Ammon's horn (tissue), 1 donor: ENCODE measurements at places on chromosomes 12 and 14.

DNA sequence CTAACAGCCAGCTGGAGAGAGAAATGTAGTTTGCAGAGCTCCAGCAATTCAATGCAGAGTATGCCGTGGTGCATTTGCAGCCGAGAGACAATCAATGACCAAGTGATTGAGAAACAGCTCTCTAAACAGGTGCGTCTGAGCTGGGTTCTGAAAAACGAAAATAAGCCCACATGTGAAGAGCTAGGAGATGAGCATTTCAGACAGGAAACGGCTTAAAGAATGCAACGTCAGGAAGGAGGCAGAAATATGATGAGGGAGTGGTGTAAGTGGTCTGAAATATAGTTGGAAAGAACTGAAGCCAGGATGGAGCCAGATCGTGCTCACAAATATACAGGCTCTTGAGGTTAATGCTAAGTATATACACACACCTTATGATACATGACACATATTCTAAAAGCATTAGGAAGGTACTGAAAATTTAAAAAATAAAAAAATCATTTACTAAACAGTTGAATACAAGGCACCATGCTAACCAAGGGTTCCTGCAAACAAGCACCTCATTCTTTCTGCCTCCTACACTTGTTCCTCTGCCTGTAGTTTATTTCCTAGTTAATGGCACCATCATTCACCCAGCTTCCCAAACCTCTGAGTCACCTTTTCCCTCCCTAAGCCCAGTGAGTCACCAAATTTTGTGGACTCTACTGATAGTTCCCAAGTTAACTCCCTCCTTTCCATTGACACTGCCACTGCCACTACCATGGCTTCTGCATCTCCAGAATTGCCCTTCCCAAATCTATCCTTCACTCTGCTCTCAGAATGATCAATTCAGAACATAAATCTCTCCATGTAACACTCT lies 2.3 kb upstream of the GARIN2 start:
- no peak for DNase-seq

DNA sequence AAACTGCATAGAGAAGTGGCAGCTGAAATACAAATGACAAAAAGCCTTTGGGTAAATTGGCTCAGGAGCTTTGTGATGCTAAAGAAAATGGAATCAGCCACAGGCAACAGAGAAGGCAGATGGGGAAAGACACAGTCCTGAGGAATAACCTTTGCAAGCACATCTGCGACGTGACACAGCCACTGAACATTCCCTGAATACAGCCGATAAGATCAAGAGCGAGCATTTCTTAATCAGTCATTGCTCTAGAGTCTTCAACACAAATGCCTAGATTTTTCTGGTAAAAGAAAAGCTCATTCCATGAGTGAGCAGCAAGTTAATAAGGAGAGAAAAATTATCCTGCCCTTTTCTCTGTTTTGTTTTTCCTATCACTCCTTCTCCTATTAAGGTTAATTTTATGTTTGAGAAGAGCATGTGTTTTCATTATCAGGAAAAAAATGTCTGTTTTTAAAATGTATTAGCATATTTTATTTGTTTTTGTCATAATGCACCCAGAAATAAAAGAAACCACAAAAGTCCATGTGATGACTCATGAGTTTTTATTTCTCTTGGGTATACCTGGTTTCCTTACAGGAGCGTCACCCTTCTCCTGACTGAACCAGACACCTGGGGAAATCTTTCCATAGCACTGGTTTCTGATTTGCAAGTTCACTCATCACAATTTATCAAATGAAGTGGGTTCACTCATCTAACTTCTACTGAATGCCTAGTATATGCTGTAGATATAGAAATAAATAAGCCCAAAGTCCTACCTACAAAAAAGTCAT lies 45.4 kb upstream of the PCED1B start:
- no peak for DNase-seq

DNA sequence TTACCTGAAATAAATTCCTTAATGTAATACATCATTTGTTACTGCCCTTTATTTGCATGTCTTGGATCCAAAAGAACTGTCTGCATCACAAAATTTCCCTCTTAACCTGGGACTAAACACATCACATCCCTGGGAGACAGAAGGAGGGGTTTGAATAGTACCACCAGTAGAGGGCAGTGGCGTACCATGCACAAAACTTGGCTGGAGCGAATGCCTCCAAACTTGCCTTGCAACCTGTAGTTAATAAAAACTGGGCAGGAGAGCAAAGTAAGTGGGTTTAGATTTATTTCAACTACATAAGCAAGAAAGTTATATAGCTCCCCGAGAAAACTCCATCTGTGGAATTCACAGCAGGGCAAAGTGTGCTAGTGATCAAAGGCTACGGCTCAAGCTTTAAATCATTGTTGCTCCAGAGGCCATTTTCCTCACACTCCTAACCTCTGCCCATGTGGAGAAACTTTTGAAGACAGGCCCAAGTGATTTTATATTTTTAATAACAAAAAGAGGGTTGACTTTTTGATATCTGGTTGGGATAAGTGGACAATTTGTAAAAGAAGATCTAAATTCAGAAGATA lies 1176.7 kb upstream of the SEL1L start:
- DNase-seq, result peak; percentile 53

- no peak for DNase-seq
Observed at GRCh38 chr12:113467502-113468364, 3.9 kb downstream of the LHX5 start.

- peak; percentile 95 for DNase-seq
Observed at GRCh38 chr12:62259993-62260732, at the start of gene USP15. USP15 (plus strand) TSS chr12:62260404; CDS start chr12:62260415, 11 bp downstream.

GRCh38 chr12:58140395-58140794 lies 199.0 kb downstream of the ATP23 start:
- no peak for DNase-seq

DNA sequence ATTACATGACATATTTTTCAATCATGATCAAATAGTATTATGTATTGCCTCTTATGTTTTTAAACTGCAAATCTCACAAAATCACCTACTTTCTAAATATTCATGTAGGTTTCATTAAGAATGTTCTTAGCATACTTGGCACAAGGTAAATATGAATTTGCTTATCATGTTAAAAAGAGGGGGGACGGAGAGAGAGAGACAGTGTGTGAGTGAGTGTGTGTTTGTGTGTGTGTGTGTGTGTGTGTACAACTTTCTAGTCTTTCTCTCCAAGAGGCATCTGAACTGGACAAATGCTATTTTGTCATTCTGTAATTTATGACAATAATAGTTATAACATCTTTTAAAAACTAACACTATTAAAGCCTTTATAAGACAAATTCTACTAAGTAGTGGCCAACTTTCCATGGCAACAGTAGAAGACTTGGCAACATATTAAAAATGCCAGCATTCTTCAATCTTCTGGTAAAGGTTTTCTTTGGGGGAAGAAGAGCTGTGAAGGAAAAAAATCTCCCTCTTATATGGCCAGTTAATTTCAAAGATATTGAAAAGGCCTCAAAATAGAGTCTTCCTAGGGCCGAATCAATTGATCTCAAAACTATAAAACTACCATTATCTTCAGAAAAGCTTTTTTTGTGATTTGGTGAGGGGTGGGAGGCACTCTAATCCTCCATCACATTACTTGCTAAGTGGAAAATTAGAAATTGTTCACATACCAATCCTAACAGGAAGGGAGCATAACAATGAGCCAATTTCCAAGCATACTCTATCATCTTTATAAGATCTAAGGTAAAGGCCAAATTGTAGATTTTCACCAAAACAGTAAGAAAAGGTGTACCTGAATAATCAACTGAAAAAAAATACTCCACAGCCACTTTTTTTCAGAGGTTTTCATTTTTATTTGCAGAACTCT lies 28.2 kb downstream of the CDK17 start:
- DNase-seq, result no peak

GRCh38 chr14:37862263-37862662 lies 266.8 kb downstream of the TTC6 start:
- no peak for DNase-seq

GRCh38 chr12:58671196-58671595 lies 249.1 kb downstream of the LRIG3 start:
- no peak for DNase-seq

GRCh38 chr12:120658286-120659150 lies 18.1 kb downstream of the CABP1 start:
- DNase-seq, result no peak

- no peak for DNase-seq
Observed at GRCh38 chr12:103808239-103808880, 32.7 kb downstream of the NT5DC3 start.

- peak; percentile 22 for DNase-seq
Observed at GRCh38 chr12:132131952-132132351, 12.2 kb downstream of the DDX51 start.

DNA sequence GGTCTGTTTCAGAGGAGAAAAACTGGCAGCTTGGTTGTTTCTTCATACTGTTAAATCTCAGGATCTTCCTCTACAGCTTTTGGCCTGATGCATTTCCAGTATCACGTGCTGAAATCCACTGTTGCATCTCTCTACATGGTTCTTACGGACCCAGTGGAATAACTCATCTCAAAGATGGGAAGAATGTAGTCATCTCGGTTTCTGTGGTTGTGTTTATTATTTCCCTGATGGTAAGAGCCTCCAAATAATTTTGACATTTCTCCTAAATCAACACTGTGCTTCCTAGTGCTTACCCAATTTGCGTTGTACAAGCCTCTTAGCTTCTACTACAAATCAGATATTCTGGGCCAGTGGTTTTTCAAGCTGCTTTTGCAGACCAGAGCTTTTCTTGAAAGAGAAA lies 812.8 kb downstream of the C12orf50 start:
- DNase-seq, result no peak

DNA sequence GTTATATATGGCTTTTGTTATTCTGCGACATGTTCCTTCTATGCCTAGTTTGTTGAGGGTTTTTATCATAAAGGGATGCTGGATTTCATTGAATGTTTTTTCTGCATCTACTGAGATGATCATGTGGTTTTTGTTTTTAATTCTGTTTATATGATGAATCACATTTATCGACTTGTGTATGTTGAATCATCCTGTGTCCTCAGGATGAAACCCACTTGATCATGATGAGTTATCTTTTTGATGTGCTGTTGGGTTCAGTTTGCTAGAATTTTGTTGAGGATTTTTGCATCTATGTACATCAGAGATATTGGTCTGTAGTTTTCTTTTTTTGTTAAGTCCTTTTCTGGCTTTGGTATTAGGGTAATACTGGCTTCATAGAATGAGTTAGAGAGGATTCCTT lies 291.2 kb downstream of the AKAP6 start:
- DNase-seq, result no peak

- DNase-seq, result no peak
Observed at GRCh38 chr12:107320033-107320928, 226.9 kb upstream of the CRY1 start.

DNA sequence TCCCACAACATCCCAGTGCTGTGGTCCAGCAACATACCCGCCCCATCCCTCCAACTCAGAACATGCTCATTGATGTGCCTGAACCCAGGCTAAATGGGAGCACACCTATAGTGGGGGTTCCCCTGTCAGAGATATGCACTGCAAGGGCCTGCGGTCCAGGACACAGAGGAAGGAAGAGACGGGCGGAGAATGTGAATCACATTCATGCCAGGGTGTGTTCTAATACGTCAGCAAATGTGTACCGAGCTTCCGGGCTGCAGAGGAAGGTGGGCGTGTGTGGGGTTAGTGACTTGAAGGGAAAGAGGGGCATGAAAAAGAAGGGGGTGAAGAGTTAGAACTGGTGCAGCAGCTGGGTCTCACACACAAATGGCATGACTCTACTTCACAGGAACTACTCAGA lies 83.7 kb downstream of the DPF3 start:
- no peak for DNase-seq

GRCh38 chr12:96534339-96534738 lies 45.0 kb downstream of the CFAP54 start:
- DNase-seq, result no peak

- no peak for DNase-seq
Observed at GRCh38 chr12:64674367-64674922, 64.2 kb downstream of the RASSF3 start.

DNA sequence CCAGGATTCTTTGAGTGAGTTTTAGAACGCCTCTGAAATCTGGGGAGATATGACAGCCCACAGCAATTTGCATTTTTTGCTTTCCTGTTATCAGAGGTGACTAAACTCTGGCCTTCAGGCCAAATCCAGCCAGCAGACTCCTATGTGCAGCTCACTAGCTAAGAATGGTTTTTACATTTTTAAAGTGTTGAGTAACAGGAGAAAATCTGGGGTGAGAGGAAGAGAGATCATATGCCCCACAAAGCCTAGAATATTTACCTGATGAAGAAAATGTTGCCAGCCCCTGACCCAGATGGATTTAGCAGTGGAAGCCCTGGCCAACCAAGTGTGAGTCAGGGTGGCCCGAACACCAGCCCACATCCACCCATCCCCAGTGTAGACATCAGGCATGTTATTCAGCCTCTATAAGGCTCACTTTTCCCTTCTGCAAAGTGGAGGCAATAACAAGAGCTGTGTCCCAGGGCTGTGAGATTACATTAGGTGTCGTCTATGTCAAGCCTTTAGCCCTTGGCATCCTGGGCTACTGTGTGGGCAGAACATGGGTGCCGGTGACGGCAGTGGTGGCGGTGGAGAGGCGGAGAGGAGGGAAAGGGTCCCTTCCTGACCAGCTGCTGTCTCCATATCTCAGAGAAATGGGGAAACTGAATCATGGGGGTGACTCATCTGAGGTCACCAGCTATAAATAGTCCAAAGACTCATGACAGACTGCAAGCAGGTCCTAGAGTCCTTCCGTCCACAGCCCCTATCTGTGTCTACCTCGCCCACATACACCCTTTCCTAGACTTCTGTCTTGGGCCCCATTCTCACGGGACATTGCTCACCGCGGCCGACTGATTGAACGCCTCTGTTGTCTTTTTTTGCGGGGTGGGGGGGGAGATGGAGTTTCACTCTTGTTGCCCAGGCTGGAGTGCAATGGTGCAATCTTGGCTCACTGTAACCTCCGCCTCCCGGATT lies 32.6 kb upstream of the CD9 start:
- no peak for DNase-seq

GRCh38 chr12:46430340-46430948 lies 57.9 kb upstream of the SLC38A2 start:
- no peak for DNase-seq

GRCh38 chr12:19208456-19208855 lies 78.9 kb downstream of the PLEKHA5 start:
- no peak for DNase-seq

GRCh38 chr12:49357103-49357678 lies 10.1 kb upstream of the SPATS2 start:
- no peak for DNase-seq

DNA sequence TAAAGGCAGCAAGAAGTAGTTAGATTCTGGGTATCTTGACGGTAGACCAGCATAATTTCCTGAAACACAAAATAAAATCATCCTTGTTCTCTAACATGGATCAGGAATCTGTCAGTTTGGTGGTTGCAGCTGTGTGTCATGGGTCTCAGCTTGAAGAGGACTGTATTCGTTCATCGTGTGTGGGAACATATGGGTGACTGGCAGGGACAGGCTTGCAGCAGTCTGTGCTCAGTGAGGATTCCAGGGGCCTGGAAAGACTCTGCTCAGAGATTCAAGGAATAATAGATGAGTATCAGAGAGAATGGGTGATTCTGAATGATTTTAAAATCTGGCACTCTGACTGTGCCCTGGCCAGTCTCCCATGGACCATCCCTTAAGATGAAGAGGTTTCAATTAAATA lies 421.6 kb downstream of the APAF1 start:
- DNase-seq, result peak; percentile 54

GRCh38 chr14:42378880-42379279 lies 772.2 kb downstream of the LRFN5 start:
- no peak for DNase-seq
